ENCODE measurements at places on chromosomes 1 and 21.

- DNase-seq, result no peak
Observed at GRCh38 chr1:92091625-92092024, 11.5 kb downstream of the BTBD8 start.

DNA sequence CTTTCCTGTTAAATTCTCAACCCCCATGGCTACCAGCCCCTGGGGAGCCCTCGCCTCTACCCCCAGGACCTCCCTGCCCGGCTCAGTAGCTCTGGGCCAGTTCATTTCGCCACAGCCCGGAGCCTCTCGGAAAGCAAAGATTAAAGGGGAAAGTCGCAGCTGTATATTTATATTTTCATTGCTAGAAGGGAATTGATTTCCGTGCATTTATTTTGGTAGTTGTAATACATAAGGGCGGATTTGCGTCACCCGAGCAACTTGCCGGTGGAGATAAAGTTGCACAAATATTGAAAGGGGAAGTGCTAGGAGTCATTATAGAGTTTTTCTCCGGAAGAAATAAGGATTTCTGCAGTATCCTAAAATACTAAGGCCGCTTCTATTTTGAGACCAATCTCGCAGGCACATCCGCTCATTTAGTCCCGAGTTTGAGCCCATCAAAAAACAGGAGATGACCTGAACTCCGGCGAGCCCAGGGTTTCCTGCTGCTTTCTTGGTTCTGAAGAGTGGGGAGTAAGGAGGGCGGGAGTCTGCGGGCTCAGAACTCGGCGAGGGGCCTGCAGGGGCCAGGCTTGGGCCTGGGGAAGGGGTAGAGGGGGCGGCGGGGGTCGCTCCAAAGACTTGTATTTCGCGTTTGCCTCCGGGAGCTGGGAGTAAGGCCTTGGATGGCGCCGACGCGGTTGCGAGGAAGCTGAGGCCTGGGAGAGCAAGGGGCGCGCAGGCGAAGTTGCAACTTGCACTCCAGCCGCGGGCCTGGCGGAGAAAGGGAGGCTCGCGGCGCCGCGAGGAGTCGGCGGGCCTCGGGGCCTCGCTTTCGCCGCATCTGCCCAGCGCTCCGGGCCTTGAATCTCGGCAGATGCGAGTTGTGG, 2.5 kb upstream of the HLX start:
- DNase-seq, result no peak

DNA sequence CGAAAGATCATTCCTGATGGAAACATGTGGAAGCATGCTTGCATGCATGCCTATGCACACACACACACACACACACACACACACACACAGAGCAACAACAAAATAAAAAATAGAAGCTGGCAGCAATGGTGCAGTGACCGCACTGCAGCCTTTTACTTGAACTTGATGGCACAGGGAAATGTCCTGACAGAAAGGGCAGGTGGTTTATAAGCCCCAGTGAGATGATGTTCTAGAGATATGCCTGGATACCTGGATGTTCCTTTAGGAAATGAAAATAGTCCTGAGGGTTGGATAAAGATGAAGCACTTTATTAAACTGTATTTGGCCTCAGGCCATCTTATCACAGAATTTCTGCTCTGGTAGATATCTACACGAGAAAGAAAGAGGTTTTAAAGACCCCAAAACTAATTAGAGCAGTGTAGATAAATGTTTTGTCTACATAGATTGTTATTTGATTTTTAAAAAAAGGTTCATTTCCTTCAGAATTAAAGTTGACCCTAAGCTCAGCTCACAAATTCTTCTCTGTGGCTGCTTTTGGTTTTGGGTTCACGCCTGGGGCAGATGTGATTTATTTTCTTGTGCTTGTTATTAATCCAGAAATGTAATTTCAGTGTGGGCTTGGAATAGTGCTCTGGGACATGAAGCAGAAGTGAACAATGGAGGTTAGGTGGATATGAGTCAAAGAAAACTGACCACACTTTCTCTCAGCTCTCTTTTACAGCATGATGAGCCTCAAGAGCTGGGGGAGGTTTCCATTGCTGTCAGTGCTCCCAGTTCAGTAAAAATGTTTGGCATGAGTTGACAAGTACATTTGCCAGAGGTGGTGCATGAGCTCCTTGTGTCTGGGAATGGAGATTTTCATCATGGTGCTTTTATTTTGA, 22.9 kb downstream of the ADAM30 start:
- DNase-seq, result no peak

DNA sequence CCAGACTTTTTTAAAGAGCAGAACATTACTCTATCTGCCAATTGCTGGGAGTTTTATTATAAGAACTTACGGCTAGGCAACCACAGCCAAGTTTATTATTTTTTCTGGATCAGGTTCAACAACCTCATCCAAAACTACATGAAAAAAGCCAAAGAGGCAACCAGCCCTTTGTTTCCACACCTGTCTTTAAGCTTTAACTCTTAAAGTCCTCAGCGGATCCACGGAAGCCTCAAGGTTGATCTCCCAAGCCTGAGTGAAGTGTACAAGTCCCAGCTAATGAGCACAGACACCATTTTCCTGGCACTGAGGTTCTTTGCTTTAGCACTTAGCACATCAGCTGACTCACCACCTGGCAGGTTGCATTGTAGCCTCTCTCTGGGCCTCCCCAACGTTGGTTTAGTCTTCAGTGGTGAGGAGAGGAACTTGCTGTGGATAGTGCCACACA, 143.1 kb downstream of the TGFBR3 start:
- no peak for DNase-seq

- DNase-seq, result no peak
Observed at GRCh38 chr1:10122926-10123325, 87.4 kb upstream of the KIF1B start.

DNA sequence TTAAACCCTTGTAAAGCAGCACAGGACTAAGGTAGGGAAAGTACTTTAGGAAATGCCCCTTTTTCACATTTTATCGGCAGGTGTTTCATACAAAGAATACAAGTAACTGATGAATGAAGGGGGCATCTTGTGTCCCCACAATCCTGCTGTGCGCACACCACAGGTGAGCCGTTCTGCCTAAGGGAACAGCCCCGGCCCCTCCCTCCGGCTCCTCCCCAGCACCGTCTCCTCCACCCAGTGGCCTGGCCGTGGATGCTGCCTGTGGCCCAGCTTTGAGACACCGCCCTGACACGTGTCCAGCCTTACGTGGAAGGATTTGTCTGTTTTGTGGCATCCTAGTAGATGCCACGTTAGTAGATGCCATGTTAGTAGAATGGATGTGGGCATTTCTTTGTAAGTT, 12.8 kb downstream of the FAAP20 start:
- no peak for DNase-seq

- DNase-seq, result no peak
Observed at GRCh38 chr21:45533846-45534635, 8.2 kb downstream of the SLC19A1 start.

- DNase-seq, result no peak
Observed at GRCh38 chr1:203120325-203121153, 7.0 kb upstream of the ADORA1 start.

DNA sequence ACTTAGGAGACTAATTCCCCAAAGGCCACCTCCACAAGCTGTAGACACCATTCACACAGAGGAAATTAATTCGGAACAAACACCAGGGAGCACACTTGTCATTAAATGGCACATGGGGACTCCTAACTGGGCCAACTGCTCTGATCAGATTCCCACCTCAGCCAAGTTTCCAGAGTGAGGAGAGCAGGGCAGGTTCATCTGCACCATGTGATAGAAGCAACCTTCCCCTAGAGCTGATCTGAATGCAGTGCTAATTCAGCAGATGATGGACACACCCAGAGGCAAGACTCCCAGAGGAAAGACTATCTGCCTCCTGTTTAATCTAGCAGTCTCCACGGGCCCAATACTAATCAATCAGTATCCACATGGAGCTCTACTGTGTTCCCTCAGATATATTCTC, 147.0 kb downstream of the VAV3 start:
- DNase-seq, result no peak

DNA sequence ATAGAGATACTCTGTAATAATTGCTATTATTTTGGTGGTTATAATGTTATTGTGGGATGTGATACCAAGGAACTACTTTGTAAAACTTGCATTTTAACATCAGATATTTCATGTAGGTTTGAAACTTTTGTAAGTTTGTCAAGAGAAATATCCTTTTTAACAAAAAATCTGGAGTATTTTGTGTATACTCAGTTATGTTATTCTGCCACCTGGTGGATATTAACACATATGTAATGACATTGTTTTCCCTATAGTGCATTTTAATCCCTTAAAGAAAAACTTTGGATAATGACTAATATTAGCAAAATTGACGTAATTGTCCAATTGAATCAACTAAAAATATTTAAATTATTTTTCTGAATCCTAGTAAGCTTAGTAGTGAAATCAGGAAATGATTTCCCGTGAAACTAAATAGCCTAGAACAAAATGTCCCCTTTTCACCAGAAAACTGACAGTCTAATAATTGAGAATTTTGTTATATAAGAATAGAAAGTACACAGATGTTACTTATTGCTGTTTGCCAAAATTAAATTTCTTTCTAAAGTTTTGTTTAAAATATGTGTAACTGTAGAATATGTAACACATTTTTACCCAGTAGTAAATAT, 39.6 kb downstream of the KCTD3 start:
- DNase-seq, result no peak

DNA sequence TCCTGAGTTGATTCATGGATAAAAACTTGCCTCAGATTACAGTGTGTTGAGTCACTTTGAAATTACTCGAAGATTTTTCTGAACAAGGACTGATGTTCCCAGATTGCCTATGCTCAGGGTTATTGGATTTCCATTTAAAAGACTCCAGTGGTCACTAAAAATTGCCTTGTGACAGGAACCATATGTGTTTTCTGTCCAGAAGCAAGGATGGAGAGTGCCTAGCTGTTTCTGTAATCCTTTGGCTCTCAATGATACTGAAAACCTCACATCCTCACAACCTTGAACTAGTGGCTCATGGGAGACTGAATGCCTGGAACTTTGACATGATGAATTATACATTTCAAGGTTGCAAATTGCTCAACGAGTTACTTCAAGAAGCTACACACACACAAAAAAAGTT, 1271.8 kb downstream of the BRINP3 start:
- DNase-seq, result no peak

DNA sequence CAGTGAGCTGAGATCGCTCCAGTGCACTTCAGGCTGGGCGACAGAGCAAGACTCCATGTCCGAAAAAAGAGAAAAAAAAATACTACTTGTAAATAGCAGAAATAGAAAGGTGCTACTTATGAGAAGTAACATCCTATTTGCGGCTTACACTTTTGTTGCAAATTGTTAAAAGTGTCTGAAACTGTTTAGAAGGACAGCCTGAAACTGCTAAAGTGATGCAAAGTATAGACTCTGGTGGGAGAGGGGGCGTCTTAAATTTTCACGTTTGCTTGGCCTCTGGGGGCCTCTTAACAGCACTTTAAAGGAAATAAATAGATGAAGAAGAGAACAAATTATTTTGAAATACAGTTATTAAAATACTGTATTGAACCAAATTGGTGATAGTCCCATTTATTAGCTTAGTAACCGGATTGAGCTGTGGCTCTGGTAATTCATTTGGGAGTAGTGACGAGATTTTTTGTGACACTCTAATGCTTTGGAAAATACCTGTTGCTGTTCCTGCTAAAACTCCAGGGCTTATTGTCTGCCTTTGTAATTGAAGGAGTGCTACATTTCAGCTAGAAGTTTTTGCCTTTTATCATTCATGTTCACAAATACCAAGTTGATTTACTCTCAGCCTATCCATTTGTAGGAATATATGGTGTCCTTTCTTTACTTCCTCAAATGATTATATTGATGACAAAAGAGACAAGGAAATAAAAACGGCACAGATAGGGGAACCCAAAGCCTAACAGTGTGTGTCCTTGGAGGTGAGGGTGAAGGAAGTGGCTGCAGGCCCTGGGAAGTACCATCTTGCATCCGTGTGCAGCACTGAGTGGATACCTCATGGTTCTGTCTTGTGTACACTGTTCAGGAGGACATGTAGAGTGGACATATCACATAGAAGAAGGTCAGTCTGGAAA, 6.2 kb downstream of the PKNOX1 start:
- DNase-seq, result no peak

GRCh38 chr1:151501474-151501873, 9.7 kb upstream of the CGN start:
- DNase-seq, result no peak

DNA sequence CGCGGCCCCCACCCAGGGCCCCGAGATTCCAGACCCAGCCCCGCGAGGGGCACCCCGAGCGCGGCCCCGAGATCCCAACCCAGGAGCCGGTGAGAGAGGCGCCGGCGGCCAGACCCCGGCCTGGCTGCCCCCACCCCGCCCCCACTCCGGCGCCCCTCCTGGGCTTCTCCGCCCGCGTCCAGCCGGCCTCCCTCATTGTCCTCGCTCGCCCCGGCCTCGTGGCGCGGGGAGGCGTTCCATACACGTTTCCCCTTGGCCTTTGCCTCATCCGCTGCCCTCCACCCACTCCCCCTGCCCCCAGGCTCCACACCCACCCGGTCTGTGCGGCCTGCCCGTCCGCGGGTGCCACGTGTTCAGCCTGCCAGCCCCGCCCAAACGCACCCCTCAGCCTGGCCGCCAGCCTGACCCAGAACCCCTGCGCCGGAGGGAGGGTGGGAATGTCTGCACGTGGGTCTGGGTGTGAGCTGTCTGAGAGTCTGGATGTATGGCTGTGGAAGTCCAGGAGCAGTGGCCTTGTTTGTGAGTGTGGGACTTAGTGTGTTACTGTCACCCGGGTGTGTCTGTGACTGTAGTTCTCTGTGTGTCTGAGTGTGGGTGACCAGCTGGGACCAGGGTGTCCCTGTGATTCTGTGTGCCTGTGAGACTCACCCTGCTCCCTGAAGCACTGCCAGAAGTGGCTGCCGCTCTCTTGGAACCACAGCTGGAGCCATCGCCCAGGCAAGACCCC, 681 bp downstream of the B4GALT2 start:
- DNase-seq, result no peak

- no peak for DNase-seq
Observed at GRCh38 chr1:45473302-45473701, 17.7 kb downstream of the TESK2 start.

GRCh38 chr1:188062456-188062855, 1233.7 kb downstream of the PLA2G4A start:
- DNase-seq, result peak; percentile 37

DNA sequence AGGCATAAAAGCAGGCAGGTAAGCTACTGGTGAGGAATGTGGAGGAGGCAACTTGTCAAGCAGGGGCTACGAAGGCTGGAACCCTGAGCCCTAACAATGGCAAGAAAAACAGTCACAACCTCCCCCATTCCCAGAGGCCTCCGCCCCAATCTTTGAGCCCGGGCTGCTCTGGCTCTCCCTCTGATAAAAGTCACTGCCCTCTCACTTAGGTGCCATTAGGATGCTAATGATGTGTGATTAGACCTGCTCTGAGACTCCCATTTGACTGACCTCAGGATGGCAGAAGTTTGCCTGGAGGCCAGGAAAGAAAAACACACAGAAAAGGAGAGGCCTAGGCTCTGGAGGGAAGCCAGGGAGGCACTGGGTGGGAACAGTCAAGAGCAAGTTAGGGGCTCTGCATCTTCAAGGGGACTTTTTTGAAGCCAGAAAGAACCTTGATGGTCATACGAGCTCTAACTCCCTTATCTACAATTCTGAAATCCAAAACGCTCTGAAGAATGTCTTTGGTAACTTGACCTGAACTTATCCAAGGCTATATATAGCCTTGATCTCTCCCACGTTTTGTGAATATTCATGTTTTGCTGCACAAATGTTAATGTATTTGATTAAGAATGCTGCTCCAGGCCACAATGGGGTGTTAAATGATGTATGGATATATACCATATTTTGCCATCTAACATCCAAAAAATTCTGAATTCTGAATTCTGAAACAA, 98.9 kb downstream of the TRABD2B start:
- no peak for DNase-seq

- no peak for DNase-seq
Observed at GRCh38 chr1:10195570-10195969, 14.8 kb upstream of the KIF1B start.

- DNase-seq, result no peak
Observed at GRCh38 chr1:198903621-198904020, 264.8 kb downstream of the PTPRC start.
